ENCODE measurements at places on chromosomes 1 and 21.
A peak's percentile ranks its signal among the peaks of the same experiment; 100 is the strongest.

GRCh38 chr1:109239409-109240068 lies 9.8 kb upstream of the CELSR2 start:
- peak; percentile 49 for DNase-seq

- no peak for DNase-seq
Observed at GRCh38 chr1:168229893-168230292, 4.1 kb downstream of the SFT2D2 start.

DNA sequence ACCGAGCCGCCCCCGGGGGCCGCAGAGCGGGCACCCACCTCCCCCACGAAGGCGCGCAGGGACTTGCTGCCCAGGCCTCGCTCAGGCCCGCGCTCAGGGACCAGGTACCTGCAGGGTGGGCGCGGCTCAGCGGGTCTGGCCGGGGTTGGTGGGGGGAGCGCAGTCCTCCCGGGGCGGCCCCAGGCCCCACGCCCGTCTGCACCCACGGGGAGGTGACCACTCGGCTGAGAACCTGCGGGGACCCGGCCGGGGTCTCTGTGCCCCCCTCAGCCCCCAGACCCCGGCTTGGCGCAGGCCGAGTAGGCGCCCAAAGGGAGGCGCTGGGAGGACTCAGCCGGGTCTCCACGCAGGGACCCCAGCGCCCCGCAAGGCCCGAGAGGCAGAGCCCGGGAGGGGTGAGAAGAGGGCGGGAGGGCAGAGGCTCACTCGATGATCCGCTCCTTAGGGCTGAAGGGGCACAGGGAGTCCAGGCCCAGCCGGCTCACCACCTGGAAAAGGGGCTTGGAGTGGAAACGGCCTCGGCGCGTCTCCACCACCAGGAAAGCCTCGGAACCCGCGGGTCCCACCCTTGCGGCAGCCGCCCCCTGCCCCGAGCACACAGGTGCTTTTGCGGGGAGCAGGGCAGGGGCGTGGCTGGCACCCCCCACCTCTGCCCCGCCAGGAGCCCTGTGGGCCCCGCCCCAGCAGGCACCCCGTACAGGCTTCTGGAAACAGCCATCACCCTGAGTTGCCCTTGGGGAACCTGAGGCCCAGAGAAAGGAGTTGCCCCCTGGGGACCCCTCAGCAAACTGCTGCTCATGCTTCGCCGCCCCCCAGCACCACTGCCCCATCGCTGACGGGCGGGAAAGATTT lies 9.3 kb downstream of the FTCD start:
- DNase-seq, result no peak

- DNase-seq, result no peak
Observed at GRCh38 chr1:184771190-184771691, 16.6 kb upstream of the EDEM3 start.

DNA sequence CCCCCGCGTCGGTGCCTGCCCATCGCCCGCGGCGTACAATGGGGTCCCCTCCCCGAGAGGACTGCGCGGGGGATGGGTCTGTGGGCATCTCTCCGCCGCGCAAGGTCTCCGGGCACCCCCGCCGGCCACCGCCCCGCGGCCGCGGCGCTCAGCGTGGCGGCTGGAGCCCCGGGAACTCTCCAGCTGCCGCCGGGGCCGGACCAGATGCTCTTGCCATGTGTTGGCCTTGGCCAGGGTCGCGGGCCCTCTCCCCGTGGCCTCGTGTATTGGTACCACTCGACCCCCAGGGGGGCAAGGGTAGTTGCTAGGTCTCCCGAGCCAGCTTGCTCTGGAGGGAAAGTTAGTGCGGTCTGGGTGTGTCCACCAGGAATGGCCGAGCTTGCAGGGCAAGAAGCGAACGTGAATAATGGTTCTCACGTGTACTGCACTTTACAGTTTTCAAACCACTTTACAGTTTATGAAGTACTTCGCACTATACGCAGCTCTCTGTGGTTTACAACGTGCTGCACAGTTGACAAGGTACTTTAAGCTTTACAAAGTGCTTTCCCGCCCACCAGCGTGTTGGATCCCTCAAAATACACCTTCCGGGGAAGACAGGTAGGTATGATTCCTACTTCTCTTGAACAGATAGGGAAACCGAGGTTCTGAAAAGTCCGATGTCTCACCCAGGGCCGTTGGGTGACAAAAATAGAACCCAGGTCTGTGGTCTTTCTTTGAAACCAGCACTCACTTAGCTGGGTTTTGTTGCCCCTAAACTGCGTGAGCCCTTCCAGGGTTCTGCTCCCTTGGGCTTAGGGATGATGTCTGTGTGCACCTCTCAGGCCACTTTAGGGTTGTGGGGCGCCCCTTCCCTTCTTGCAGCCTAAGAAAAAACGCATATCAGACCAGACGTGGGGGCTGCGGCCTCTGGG lies 1.2 kb downstream of the EPHB2 start:
- DNase-seq, result no peak

DNA sequence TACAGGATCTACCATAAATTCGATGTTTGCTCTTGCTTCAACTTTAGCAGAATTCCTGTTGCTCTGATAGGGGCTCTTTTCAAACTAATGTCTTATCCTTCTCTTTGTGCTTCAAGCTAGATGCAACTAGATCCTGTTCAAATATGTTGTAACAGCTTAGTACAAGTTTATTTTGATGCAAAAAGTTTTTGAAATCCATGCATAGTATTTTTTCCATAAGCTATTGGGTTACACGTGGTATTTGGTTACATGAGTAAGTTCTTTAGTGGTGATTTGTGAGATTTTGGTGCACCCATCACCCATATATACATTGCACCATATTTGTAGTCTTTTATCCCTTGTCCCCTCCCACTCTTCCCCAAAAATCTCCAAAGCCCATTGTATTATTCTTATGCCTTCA lies 907.7 kb downstream of the LTN1 start:
- DNase-seq, result no peak

DNA sequence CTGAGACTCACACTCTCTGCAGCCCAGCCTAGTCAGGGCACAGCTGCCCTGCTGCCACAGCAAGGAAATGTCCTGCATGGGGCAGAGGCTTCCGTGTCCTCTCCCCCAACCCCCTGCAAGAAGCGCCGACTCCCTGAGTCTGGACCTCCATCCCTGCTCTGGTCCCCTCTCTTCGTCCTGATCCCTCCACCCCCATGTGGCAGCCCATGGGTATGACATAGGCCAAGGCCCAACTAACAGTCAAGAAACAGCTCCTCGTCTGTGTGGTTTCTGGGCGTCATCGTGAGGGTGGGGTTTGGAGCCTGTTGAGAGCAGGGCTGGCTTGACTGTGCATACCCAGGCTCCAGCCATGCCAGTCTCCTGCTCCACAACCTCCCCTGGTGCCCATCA lies 19.5 kb downstream of the FAAH start:
- peak; percentile 52 for DNase-seq

GRCh38 chr1:40732756-40733301 lies 41.3 kb downstream of the NFYC start:
- DNase-seq, result no peak

DNA sequence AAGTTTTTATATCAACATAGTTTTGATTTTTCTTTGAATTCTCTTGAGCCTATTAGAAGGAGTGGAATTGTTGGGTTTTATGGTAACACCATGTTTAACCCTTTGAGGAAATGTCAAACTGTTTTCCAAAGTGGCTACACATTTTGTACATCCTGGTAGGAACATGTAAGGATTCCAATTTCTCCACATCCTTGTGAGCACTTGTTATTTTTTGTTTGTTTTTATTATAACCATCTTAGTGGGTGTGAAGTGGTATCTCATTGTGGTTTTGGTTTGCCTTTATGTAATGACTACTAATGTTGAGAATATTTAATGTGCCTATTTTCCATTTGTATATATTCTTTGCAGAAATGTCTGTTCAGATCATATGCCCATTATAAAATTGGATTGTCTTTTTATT lies 120.5 kb downstream of the FGGY start:
- no peak for DNase-seq

DNA sequence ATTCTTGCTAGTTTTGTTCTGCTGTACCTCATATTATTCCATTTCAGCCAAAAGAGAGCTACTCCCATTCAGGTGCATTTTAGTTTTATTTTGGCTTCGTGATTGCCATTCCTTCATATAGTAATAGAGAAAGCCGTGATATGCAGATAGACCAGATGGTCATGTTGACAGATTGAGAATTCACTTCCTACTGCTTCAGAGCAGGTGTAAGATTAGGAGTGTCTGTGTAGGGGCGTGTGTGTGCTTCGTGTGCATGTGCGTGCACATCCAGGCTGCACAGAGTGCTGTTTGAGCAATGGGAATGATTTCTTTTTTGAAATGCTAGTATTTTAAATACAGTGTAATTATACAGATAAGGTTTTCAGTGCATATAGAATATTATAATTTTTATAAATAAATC lies 10.3 kb downstream of the NFIA start:
- no peak for DNase-seq

- peak; percentile 27 for DNase-seq
Observed at GRCh38 chr1:180230791-180231505, 884 bp downstream of the LHX4 start.
